Neuronal stem cell (in vitro differentiated cells): ENCODE measurements at places on chromosomes 3 and 15.
A peak's percentile ranks its signal among the peaks of the same experiment; 100 is the strongest.

- H3K4me3 ChIP-seq, result no peak overlapping the region
- H3K27me3 ChIP-seq, result no peaks in the 10 kb centered on the region
- no peak overlapping the region for H3K27ac ChIP-seq
- no peaks in the 10 kb centered on the region for H3K36me3 ChIP-seq
- no peaks in the 10 kb centered on the region for H3K4me1 ChIP-seq
- no peak for DNase-seq
Observed at GRCh38 chr3:10408680-10409079, 87.8 kb upstream of the SEC13 start.

- no peaks in the 10 kb centered on the region for H3K27me3 ChIP-seq
- no peak overlapping the region for H3K27ac ChIP-seq
- H3K4me3 ChIP-seq, result no peak overlapping the region
- H3K4me1 ChIP-seq, result peaks cover 9% of the 10 kb centered on the region
Observed at GRCh38 chr3:172094621-172095557, 55.5 kb downstream of the FNDC3B start.

DNA sequence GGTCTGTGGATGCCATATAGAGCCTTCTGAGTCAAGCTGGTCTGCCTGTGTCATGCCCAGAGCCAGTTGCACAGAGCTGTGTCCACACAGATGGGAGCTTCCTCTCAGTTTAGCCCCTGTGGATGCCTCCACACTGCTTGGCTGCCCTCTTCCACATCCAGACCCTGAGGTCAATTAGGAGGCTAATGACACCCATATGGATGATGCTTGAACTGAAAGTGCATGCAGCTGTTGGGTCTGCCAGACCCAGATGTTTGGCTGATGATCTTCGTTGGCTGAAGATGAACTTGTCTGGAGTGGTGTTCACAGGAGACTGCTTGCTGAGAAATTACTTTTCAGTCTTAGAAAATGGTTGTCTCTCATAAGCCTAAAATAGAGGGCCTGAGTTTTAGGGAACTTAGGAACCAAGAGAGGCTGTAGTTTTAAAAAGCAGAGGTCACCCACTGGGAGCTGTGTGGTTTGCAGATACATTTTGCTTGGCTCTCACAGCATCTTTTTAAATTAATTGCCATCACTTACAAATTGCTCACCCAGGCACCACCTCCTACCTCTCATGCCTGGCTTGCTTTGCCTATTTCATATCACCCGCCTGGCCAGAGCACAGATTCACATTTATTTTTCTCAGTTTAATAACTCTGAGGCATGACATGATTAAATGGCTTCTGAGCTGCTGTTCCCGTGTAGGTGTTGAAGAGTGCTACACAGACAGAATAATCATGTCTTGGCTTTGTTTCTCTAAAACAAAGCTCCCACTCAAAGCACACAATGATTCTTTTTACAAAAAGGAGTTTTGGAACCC is 176.1 kb downstream of the MINAR1 start:
- no peak overlapping the region for H3K27ac ChIP-seq
- no peak overlapping the region for H3K4me3 ChIP-seq
- DNase-seq, result no peak

DNA sequence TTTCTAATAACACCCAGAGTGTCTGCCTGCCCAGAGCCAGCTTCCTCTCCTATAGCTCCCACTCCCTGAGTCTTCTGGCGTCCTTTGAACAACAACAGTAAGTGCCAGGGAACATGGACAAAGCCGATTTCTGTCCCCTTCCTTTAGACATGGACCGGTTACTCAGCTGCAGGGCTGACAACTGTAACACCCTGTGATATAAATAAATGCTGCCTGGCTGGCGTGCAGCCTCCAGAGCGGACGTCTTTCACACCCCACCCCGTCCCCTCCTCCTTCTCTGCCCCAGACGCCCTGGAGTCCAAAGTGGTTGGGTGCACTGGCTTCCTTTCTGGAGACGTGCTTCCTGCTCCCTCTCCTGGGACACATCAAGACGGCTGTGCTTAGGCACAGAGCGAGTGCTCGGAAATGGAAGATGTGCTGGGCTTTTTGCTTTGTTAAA is 281.9 kb upstream of the LRRFIP2 start:
- no peak for DNase-seq
- no peak overlapping the region for H3K4me3 ChIP-seq
- no peaks in the 10 kb centered on the region for H3K36me3 ChIP-seq
- H3K4me1 ChIP-seq, result peaks cover 2% of the 10 kb centered on the region

GRCh38 chr3:166554023-166554422 is 716.8 kb upstream of the BCHE start:
- H3K27ac ChIP-seq, result no peak overlapping the region
- no peaks in the 10 kb centered on the region for H3K27me3 ChIP-seq
- H3K4me1 ChIP-seq, result no peaks in the 10 kb centered on the region

GRCh38 chr3:34073111-34073510 is 274.7 kb downstream of the PDCD6IP start:
- H3K27me3 ChIP-seq, result no peaks in the 10 kb centered on the region
- peaks cover 21% of the 10 kb centered on the region for H3K4me1 ChIP-seq
- H3K27ac ChIP-seq, result no peak overlapping the region
- no peak for DNase-seq
- H3K36me3 ChIP-seq, result no peaks in the 10 kb centered on the region

- H3K27me3 ChIP-seq, result no peaks in the 10 kb centered on the region
- no peak for DNase-seq
- H3K36me3 ChIP-seq, result no peaks in the 10 kb centered on the region
- H3K27ac ChIP-seq, result no peak overlapping the region
- no peak overlapping the region for H3K4me3 ChIP-seq
Observed at GRCh38 chr3:7950890-7951289, 550.7 kb upstream of the LMCD1 start.

GRCh38 chr3:192916371-192917027 is 1.2 kb downstream of the MB21D2 start:
- H3K36me3 ChIP-seq, result no peaks in the 10 kb centered on the region
- DNase-seq, result peak; percentile 24
- no peak overlapping the region for H3K27ac ChIP-seq
- peak overlapping the region; percentile 83 for H3K4me3 ChIP-seq

DNA sequence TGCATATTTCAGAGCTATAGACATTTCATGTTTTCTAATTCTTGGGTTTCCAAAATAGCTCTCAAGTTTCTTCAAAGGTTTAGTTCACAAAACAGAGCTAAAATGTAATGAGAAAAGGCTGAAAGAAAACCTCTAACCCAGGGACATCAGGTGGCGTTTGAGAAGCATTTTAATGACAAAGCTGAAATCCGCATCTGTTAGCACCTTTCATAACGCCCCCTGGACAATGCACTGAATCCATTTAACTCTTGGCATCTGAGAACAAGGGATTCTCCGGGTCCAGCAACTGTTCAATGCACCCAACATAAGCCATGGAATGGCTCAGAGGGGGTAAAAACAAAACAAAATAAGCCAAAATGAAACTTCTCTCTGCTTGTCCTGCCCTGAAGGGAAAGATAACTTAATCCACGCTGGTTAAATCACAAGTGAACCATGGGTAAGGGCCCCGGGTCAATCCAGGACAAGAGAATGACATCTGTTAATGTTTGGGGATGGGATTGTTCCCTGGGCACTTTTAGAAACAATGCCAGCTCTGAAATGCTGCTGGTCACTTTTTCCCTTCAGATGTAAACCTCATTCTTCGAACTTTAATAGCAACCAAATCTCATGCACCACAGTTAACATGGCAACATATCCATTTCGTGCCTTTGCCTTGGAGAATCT is 466.2 kb upstream of the ADAMTS9 start:
- no peaks in the 10 kb centered on the region for H3K27me3 ChIP-seq
- H3K27ac ChIP-seq, result no peak overlapping the region
- peaks cover 5% of the 10 kb centered on the region for H3K4me1 ChIP-seq
- DNase-seq, result no peak

DNA sequence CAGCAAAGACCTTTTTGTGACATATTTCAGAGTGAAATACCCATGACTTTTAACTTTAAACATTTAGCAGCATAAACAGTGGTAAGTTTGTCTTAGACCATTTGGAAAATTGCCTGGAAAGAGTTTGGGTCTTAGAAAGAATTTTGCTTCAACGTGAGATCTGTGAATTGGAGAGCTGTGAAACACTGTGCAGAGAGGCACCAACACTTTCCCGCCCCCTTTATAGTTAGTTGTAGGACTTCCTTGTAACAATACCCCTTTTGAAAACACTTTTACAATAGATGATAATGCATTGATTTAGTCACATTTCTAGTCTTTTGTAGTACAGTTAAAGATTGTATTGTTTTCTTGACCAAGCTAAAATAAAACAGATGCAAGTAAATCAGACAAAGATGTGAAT is 43.5 kb upstream of the MBNL1 start:
- no peak for DNase-seq
- H3K27ac ChIP-seq, result no peak overlapping the region
- H3K36me3 ChIP-seq, result no peaks in the 10 kb centered on the region
- H3K4me1 ChIP-seq, result no peaks in the 10 kb centered on the region
- no peak overlapping the region for H3K4me3 ChIP-seq
- no peaks in the 10 kb centered on the region for H3K27me3 ChIP-seq

DNA sequence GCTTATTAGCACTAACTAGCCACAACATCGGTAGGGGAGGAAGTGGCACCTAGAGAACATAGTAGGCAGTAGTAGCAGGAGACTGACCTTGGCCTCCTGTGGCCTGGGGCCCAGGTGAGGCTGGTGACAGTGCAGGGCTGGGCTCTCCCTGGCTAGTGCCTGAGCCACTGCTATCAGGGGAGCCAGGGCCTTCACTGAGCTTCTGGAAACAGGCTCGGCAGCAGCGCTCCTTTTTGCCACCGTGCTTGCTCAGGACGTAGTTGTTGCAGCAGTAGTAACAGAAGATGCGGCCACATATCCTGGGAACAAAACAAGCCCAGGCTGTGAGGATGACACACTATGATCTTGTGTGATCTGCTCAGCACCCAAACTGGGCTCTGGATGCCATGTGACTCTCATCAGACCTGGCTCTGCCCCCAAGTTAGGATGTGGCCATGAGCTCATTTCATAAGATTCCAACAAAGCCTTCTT is 15.1 kb downstream of the CXCR6 start:
- no peak overlapping the region for H3K4me3 ChIP-seq
- peaks cover 63% of the 10 kb centered on the region for H3K36me3 ChIP-seq
- DNase-seq, result no peak

DNA sequence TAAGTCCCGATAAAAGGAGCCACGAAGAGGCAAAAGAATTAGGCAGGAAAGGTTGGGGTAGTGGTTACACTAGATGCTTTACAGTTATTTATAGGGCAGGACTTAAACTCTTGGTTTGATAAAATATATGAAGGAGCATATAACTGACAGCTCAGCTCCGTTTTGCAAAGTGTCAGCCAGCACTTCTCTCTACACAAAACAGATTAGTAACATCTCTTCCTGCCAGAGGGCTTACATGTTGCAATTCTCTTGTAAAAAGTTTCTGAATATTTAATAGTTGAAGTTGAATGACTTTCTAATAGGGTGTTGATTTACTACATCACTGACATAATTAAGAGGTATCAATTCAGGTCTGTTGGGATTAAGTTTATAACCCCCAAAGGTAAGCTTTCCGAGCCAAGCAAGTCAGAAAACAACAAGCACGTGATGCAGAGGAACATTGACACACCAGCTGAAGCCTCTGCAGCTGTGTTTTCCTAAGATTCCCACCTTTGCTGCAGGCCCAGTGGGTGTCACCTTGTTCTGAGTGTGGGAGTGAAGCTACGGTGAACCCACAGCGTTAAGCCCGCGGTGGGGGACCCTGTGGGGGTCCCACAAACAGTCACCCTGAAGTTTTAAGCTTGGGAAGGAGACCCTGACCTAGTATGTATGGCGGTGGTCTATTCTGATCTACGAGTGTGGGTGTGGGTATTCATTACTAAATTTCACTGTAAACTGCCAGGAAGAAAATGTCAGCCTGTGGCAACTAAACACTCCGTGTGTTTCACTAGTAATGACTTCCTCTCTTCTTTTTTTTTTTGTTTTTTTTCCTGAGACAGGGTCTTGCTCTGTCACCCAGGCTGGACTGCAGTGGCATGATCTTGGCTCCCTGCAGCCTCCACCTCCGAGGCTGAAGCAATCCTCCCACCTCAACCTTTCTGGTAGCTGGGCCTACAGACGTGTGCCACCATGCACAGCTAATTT is 22.0 kb upstream of the ATP13A3 start:
- no peaks in the 10 kb centered on the region for H3K36me3 ChIP-seq
- no peaks in the 10 kb centered on the region for H3K4me1 ChIP-seq
- no peak for DNase-seq
- H3K4me3 ChIP-seq, result no peak overlapping the region
- H3K27ac ChIP-seq, result no peak overlapping the region
- H3K27me3 ChIP-seq, result no peaks in the 10 kb centered on the region

- H3K4me1 ChIP-seq, result peaks cover 4% of the 10 kb centered on the region
- H3K27me3 ChIP-seq, result no peaks in the 10 kb centered on the region
- DNase-seq, result no peak
- H3K36me3 ChIP-seq, result no peaks in the 10 kb centered on the region
- H3K27ac ChIP-seq, result no peak overlapping the region
Observed at GRCh38 chr3:128351546-128351945, 115.1 kb downstream of the DNAJB8 start.

DNA sequence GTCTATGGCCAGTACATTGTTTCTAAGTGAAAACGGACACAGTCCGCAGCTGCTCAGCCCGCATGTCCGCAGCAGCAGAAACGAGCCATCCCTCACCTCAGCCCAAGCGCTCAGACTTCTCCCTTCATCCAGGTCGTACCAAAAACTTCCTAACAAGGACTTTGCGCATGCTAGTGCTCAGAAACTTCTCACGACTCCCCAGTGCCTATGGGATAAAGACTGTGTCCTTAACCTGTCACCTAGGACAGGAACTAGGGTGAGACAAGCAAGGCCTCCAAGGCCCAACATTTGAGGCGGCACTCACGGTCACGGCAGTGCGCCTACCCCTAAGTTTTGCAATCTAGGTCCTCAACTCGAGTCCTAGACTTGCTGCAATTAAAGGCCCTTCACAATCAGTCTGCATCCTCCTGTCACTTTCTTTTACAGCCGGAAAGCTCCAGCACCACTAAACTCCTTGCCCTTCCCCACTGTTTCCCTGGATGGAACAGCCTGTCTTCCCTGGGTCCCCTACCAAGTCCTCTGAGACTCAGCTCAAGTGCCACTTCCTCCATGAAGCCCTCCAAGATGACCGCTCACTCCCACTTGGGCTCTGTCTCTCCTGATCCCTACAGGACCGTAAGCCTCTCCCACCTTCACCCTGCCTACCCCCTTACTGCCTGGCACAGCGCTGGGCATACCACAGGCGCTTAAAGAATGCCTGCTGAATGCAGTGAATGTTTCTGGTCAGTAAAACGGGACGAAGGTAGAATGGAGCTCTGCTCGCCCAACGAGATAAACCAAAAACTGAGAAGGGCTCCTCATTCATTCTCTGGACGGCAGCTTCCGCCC is 1.2 kb downstream of the CLN6 start:
- DNase-seq, result no peak
- H3K27me3 ChIP-seq, result no peaks in the 10 kb centered on the region
- H3K27ac ChIP-seq, result no peak overlapping the region
- peaks cover 15% of the 10 kb centered on the region for H3K36me3 ChIP-seq

GRCh38 chr3:140712301-140712700 is 34.4 kb downstream of the TRIM42 start:
- no peaks in the 10 kb centered on the region for H3K4me1 ChIP-seq
- no peaks in the 10 kb centered on the region for H3K36me3 ChIP-seq
- DNase-seq, result no peak
- H3K27ac ChIP-seq, result no peak overlapping the region
- H3K4me3 ChIP-seq, result no peak overlapping the region
- no peaks in the 10 kb centered on the region for H3K27me3 ChIP-seq

- H3K36me3 ChIP-seq, result no peaks in the 10 kb centered on the region
- H3K4me1 ChIP-seq, result peaks cover 6% of the 10 kb centered on the region
- H3K27me3 ChIP-seq, result no peaks in the 10 kb centered on the region
- no peak overlapping the region for H3K27ac ChIP-seq
- no peak for DNase-seq
Observed at GRCh38 chr3:12998648-12999047, 74.6 kb downstream of the IQSEC1 start.
